ENCODE measurements at places on chromosomes 12 and 14. TPM values are rescaled to one million over a fixed set of nuclear protein-coding genes. Genes with fewer than 3 reads are reported as not detected.

DNA sequence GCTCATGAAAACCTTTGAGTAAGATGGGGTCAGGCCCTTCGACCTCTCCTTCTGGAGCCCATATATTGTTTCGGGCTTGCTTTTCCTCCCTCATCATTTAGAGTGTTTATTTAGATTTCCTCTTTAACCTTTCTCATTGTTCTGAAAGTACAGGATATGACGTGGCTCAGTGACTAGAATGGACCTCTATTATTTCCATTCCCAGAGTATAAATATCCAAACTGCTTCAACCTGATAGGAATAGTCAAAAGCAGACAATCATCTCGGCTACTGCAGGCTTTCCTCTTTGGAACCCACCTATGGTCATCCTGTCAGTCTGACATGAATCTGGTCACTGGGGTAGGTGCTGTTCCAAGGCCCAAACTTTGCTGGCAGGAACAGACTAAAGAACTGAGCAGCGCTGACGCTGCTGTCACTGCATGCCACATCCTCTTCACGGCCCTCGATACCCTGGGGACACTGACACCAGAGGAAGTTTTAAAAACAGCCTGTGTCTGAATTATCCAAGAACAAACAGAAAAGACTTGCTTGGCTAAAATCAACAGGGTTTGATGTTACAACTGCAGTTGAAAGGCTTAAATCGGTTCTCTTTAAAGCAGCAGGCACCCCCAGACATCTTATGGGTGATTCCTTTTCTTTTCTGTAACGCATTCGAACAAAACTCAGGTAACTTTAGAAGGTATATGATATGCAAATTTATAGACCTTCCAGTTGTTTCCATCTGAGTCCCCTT, 5.0 kb upstream of the DDX47 start:
- peak; percentile 62 for DNase-seq

- no peak for DNase-seq
These were observed 141.1 kb downstream of the NDUFA12 start for GRCh38 chr12:94862421-94862820.

DNA sequence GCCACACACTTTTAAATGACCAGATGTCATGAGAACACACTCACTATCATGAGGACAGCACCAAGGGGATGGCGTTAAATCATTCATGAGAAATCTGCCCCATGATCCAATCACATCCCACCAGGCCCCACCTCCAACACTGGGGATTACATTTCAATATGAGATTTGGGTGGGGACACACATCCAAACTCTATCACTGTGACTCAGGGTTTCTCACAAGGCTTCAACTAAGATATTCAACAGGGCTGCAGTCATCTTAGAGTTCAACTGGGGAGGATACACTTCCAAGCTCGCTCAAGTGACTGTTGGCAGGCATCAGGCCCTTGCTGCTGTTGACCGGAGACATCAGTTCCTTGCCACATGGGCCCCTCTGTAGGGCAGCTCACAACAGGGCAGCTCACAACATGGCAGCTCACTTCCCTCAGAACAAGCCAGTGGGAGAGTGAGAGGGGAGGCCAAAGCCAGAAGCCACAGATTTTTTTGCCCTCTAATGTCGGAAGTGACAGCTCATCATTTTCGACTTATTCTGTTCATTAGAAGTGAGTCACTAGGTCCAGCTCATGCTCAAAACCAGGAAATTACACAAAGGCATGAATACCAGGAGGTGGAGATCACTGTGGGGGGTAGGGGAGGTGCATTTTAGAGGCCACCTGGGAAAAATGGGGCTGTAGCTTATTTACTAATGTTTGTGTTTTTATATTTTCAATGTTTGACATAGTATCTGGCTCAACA, 50.8 kb upstream of the PTHLH start:
- peak; percentile 84 for DNase-seq

DNA sequence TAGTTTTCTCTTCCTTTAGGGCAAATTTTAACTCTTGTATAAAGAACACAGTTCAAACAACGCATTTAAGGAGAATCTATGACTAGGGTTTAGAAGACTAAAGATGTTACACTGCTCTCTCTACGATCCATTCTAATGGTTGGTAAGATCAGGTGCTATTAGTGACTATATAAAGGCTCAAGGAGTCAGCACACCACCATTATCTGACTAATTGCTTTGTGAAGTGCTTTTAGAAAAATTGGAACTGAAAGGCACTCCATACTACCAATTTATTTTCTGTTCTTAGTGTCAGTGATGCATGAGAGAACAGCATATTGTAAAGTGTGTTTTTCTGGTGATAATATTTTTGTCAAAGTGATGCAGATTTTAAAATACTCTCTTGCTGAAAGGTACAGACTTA, 136.8 kb downstream of the SYT1 start:
- no peak for DNase-seq

- DNase-seq, result peak; percentile 87
These were observed 71.1 kb downstream of the PTPRR start for GRCh38 chr12:70849265-70849960.

- no peak for DNase-seq
These were observed 156.6 kb downstream of the VRK1 start for GRCh38 chr14:96953875-96954185.

DNA sequence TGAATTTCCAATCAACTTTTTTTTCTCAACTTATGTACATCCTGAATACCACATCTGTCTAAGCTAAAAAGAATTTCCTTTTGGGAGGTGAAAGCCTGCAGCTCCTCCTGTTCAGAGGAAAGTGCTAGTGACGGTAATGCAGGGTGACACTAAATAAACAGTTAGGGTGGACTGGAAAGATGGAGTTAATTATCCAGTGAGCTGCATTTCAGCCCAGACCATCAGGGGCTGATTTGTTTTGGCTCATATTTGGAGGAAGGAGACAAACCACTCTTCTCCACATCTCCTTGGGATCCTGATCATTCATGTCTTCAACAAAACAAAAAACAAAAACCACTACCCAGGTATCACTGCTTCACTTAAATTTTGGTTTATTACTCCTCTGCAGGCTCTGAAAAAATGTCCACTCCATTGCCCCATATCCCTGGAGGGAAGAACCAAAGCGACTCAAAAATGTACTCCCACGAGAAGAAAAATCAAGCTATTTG, 5.1 kb upstream of the SIX1 start:
- DNase-seq, result peak; percentile 54

DNA sequence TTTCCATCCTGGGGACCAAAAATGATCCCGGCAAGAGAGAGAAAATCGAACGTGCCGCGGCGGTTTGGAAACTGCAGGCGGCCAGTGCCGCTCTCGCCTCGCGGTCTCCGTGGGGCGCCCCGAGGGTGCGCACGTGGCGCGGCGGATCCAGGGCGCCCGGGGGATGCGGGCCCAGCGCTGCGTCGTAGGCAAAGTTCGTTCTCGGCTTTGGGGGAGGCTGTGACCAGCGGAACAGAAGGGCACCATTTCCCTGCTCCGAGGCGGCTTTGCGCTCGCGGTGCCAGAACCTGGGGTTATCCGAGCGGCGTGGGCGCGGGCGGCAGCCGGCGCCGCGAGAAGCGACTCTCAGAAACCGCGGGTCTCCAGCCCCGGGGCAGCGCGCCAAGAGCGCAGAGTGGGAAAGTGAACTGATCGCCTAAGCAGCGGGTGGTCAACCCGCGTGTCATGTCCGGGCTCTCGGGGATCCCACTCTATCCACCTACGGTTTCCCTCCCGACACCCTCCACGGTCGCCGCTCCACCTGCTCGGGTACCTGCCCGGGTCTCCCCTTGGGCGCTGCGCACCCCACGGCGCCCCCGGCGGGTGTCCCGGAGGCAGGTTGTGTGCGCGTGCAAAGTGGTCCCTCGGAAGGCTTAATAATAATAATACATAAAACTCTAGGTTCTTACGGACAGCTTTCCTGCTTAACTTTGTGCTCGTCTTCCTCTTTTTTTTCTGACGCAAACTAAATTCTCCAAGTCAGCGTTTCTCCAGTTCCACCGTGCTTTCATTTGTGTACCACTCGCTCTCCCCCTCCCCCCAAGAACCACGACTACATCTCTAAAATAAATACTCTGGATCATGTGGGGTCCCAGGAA, 1.2 kb downstream of the ESRRB start:
- DNase-seq, result no peak

DNA sequence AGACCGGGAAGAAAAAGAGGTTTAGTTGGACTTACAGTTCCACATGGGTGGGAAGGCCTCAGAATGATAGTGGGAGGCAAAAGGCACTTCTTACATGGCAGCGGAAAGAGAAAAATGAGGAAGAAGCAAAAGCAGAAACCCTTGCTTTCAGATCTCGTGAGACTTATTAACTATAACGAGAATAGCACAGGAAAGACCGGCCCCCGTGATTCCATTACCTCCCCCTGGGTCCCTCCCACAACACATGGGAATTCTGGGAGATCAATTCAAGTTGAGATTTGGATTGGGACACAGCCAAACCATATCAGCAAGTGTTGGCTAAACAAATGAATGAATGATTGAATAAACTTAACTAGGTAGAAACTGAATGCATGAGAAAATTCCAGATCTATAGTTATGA, 85.3 kb upstream of the PARP11 start:
- DNase-seq, result no peak

DNA sequence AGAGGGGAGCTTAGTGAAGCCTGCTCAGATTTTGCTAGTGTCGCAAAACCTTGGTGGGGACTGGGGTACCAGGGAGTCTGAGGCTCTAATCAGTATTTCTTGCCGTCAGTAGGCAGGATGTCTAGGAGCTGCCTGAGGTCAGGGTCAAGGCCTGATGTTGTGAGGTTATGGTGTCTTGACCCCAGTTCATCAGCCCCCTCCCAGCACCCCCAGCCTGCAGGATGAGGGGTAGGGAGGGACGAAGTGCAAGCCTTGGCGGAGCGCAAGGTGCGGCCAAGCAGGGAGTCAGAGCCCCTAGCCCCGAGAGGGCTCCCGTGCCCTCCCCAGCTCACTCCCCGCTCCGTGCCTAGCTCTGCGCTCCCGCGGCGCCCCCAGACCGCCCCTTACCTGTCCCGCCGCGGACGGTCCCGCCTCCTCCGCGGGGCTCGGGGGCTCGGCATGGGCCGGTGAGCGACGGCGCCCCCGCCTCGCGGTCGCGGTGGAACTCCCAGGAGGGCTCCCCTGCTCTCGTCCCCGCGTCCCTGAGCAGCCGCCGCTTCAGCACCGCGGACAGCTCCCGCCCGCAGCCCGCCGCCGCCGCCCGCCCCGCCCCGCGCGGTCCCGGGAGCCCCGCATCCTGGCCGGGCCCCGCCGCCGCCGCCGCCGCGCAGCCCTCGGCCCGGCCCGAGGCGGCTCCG, 347 bp downstream of the SYNDIG1L start:
- no peak for DNase-seq

GRCh38 chr12:82596483-82596882, 90.2 kb upstream of the TMTC2 start:
- DNase-seq, result no peak

DNA sequence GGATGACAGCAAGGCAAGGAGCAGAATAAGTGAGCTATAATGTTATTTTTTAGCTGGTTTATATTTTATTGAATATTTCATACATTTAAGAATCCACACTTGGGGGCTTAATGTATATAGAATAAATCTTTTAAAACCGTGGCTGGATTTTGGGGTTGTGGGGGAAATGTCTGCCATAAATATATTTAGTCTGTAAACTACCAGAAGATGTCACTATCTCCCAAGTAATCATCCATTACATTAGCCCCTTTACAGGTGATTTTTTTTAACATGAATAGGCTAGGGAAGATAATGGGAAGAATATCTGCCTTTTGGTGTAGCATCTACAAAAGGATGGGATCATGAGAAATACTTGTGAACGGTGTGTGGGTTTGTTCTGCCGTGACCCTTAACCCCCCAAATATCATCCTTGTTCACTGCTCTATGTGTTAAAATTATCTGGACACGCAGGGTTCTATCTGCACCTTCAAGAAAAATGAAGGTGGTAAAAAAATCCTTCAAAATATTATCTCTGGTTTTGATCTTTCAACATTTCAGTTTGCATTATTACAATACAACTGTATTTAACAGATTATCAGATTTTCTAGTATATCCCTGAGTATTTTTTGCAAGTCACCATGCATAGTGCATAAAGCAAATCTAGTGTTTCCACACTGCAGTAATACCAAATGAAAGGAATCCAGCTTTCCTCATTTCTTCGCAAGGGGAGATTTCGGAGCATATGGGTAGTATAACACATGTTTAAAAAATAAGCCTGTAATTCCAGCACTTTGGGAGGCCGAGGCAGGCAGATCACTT, 8.0 kb upstream of the SLC17A8 start:
- peak; percentile 57 for DNase-seq

DNA sequence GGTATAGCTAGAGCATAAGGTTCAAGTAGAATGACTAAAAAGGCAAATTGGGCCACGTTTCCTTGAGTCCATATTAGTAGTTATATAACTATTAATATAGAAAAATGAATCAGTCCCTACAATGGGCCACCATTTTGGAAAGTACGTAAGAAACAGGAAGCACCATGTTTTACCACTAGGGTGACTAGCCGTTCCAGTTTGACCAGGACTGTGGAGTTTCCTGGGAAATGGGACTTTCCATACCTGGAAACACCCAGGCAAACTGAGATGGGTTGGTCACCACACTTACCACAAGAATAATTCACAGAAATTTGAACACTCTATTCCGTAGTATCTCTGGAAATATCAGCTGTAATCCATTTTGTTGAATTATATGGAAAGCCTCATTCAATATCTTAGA, 2.1 kb upstream of the MAGOHB start:
- no peak for DNase-seq

DNA sequence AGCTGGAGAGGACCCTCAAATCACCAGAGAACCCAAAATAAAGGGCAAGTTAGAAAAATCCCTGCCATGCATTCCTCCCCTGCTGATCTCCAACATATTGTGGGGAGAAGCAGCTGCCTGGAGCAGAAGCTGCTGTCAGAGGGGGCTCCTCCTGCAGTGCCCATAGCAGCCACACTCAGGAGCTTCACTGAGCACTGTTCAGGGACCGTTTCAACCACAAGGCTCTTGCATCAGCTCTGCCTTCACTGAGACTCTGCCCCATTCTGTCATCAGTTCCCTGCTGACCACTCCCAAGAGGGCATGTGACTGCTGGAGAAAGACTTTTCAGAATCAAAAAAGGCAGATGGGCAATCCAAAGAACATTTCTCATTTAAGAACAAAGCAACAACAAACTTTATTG, 392.7 kb downstream of the GALC start:
- DNase-seq, result no peak

- peak; percentile 45 for DNase-seq
These were observed 69.4 kb downstream of the MIA2 start for GRCh38 chr14:39303115-39303514.

GRCh38 chr12:131511803-131512561, 198.9 kb upstream of the SFSWAP start:
- no peak for DNase-seq

GRCh38 chr12:71639341-71639760, 24.3 kb downstream of the ZFC3H1 start:
- DNase-seq, result no peak

DNA sequence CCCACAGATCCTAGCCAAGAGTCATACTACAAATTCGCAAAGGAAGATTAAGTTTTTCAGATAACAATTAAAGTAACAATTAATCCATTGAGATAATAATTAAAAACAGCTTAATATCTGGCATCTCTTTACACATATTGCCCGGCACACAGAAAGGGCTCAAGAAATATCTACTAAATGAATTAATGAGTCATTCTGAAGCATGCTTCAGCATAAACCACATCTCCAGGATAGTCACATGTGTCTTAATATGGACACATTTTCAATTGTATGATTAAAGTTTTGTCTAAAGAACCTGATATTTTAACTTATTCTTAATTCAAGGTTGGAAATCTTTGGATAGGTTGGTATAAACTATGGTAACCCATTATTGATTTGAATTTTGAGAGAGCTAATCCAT, 9.6 kb downstream of the ITPR2 start:
- peak; percentile 30 for DNase-seq

Gene ASCL1
- not detected for total RNA-seq

Gene BDKRB1
- not detected for total RNA-seq

Gene KRT71
- total RNA-seq, result not detected

Gene CAPZA3
- total RNA-seq, result not detected

Gene ZNF664
- total RNA-seq, result 28.3 TPM

Gene ZFHX2
- 0.41 TPM for total RNA-seq

Gene CEBPE
- not detected for total RNA-seq

All from fibroblast of the aortic adventitia (primary cell).